ENCODE measurements at places on chromosomes 11 and 22.

DNA sequence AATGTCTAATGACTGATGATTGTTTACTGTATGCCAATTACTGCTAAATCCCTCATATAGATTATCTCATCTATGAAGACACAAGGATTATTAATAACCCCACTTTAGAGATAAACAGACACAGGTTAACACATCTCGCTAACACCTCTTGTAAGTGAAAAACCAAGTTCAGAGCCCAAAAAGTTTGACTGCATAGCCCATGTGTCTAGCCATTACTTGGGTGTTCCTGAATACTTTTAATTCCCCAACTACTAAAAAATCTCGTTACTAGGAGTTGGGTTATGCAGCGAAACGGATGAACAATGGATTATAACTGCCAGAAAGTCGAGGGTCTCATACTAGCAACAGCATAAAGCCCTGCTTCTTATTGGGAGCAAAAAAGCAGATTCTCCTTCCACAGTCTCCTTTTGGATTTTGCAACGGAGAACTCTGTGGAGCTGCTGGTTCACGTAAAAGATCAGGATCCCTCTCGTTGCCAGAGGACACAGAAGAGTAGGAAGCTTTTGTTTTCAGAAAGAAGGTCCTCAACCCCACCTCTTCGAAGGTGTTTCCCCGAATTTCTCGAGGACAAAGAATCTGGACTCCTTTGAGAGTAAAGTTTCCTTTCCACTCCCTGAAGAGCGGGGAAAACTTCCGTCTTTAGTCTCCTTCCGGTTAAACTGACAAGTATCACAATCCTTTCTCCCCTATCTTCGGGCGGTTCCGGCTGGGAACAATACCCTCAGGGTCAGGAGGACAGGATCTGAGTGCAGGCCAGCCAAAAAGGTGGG lies 979 bp downstream of the ZBED5 start:
- DNase-seq: peak; percentile 17

DNA sequence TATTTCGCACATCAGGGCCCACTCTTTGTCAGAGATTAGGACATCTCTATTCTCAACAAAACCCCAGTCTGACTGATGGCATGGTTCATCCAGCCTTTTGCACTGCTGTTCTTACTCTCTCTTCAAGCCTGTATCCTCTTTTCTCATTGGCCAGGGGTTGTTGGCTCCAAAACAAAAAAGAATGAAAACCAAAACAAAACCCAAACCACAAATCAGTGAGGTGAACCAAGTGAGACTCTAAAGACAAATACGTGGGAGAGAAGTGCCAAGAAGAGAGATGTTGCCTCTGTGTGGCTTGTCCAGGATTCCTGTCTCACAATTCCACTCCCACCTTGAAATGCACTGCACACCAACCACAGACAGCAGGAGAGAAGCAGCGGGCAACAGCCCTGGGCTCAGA lies 278.9 kb upstream of the NARS2 start:
- DNase-seq: no peak

- no peak for DNase-seq
Measured at GRCh38 chr11:15801616-15802015, 554.7 kb downstream of the SOX6 start.

- no peak for DNase-seq
Measured at GRCh38 chr11:69075421-69076128, 26.8 kb downstream of the TPCN2 start.

DNA sequence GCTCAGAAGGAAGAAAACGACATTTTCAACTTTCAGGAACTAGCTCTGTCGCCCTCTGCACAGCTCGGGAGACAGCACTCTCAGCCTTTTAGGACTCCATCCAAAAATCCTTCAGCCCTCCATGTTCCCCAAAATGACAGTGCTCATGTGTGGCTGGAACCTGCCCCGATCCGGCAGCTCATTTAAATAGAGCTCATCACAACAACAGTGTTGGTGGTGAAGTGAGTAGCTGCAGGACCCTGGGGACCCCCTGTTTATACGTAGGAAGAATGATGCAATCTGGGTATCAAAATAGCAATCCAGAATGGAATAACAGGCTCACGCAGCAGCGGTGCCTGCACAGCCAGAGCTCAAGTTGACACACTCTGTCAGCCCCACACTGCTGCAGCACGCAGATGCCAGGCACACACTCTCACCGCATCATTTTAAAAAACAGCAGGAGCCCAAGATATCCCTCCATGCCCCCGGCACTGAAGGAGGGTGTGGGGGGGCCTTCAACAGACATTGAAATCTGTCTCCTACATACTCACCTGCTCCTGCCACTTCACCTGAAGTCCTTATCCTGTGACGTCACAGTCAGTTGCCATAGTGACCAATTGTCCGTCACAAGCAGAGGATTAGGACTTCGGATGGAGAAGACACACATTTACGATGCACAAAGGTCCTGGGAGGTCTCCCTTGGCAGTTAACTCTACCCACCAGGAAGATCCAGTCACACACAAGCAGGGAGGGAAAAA lies 24.0 kb downstream of the TRIM66 start:
- DNase-seq: no peak

DNA sequence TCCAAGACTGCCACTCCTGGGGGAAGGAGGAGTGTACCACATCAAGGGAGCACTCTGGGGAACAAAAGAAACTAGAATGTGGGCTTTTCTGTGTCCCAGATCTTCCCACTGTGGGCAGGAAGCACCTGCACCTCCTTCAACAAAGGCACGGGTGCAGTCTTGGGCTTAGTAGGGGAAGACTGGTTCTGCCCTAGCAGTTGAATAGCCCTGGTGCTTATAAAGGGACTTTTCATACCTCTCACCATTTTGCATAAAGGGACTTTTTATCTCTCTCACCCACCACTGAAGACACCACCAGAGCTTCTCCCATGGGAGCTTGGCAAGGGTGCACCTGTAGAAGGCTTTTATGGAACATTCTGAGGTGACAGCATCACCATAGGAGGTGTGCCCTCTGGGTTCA lies 65.8 kb upstream of the MS4A8 start:
- DNase-seq: no peak

DNA sequence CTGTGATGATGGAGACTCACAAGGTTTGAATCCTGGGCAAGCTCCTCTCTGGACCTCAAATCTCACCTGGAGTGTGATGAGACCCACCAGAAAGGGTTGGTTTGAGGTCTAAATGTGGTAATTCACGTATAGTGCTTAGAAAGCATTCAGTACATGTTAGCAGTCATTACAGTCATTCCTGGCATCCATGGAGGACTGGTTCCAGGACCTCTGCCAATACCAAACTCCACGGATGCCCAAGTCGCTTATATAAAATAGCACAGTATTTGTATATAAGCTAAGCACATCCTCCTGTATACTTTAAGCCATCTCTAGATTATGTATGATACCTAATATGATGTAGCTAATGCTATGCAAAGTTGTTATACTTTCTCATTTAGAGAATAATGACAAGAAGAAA lies 67.6 kb upstream of the CYP2D6 start:
- no peak for DNase-seq

DNA sequence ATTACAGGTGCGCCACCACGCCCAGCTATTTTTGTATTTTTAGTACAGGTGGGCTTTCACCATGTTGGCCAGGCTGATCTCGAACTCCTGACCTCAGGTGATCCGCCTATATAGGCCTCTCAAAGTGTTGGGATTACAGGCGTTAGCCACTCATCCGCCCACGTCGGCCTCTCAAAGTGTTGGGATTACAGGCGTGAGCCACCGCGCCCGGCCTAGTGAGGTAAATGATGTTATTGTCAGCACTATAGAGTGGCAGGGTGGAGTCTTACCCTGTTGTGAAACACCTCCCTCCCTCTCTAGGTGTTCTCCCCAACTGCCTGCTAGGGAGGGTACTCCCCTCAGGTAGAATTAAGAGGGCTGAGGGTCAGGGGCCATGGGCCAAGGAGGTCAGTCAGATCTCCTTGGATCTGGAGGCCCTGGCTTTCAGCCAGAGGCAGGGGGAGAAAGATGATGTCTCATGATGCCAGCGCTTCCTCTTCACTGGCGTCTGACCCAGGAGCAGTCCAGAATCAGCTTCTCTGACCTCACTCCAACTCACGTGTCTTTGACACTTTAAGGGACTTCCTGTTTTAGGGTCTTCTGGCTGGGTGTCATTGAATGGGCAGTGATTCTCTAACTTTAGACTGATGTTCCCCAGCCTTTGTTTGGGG lies 2.0 kb downstream of the GGA1 start:
- no peak for DNase-seq

DNA sequence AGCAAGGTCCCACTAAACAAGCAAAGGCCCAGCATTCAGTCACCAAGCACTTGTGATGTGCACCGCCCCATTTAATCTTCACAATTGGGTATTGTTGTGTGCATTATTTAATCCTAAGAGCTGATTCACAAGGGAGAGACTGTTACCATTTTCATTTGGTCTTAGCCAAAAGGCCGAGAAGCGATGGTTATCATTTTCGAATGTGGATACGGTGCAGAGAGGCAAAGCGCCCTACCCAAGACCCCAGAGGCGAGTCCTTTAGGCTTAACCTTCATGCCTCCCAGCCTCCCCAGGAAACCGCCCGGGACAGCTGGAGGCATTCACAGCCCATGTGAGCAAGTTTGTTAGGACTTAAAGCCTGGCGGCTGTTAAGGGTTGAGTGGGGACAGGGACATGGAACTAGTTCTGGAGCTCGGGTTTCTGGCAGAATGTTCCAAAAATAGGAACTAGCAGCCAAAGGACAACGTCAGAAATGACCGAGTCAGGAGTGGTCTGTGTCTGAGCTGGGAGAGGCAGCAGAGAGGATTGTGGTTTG lies 13.0 kb upstream of the UPK3A start:
- no peak for DNase-seq

DNA sequence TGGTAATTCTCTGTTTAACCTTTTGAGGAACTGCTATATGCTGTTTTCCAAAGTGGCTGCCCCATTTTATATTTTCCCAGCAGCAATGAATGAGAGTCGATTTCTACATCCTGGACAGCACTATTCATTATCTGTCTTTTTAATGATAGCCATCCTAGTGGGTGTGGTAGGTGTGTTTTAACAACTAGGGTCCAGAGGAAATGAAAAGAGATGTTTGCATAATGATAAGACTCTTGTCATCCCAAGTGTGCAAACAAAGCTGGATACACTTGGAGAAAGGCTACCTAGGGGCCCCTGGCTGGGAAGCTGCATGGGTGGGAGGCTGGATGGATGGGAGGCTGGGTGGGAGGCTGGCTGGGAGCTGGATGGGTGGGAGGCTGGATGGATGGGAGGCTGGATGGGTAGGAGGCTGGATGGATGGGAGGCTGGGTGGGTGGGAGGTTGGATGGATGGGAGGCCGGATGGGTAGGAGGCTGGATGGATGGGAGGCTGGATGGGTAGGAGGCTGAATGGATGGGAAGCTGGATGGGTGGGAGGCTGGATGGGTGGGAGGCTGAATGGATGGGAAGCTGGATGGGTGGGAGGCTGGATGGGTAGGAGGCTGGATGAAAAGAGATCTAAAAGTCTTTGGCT lies 158.0 kb downstream of the DSCAML1 start:
- DNase-seq: no peak

DNA sequence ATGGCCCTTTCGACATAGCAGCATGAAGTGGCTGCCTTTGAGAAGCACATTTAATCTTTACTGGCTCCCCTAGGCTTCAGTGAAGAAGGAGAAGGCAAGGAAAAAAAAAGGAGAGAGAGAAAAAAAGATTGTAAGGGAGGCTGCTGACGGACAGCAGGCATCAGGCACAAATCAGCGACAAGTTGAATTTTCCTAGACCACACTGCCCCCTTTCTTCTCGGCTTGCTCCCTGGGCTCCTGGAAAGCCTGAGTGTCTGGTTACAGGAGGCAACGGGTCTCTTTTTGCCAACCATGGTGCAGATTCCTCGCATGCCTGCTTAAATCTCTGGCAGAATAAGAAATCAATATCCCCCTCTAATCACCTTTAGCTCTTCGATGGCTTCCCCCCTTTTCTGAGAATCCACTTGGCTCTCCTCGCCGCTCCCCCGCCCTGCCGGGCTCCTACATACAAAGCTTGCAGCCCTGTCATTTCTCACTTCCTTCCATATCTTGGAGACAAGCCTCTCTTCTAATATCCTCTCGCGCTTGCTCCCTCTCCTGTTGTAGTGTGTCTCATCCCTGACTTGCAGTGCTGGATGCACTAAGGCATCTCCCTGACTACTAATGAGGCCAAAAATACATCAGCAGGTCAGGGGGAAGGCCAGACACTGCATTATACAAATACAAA lies 14.3 kb downstream of the BLID start:
- DNase-seq: no peak

DNA sequence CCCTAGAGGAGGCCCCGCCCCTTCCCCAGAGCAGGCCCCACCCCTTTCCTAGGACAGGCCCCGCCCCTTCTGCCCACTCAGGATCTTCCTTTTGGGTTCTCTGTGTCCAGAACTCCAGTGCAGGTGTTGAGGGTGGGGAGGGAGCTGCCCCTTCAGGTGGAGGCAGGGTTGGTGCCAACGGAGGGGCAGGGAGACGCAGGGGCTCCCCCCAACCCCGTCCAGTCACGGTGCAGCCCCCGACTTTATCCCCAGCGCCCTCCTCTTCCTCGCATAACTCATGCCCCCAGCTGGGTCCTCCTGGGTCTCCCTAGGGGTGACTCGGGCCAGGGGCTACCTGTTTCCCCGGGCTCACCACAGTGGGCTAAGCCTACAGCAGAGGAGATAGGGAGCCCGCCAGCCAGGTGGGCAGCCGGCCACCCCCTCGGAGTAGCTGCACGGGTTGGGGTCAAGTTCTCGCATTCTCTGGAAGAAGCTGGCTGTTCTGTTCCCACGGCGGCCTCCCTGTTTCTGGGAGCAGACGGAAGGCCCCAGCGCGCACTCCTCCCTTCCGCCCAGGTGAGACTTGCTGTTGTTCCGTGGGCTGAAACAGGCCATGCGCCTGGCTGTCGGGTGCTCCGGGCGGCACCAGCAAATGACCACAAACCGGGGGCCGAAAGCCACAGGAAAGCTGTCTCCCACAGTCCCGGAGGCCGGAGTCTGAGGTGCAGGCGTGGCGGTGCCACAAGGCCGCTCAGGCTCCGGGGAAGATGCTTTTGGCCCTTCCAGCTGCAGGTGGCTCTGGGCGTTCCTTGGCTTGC lies 38.9 kb downstream of the MUC2 start:
- no peak for DNase-seq

- DNase-seq: no peak
Measured at GRCh38 chr22:48416396-48417224, 1411.1 kb downstream of the BRD1 start.

GRCh38 chr22:31133911-31134310 lies 6.4 kb downstream of the PLA2G3 start:
- DNase-seq: no peak

GRCh38 chr11:35318977-35319925 lies 100.1 kb downstream of the SLC1A2 start:
- DNase-seq: no peak

DNA sequence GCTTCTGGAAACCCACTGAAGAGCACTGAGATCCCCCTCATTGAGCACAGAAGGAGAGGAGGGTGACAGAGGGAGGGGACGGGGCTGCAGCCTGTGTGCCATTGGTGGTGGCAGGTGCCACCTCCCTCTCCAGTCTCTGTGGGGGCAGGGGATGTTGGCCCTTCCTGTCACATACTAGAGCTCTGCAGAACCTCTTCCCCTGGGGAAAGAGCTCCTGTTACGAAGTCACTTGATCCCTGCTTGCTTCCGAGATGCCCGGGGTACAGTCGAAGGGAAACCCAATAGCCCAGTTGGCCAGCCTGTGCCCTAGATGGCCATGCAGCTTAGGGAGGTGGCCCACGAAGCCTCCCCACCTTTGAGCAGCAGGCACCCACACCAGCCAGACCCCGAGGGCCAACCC lies 29.4 kb downstream of the DAGLA start:
- DNase-seq: no peak

Data from activated T-cell treated with anti-CD3 and anti-CD28 coated beads for 24 hours (primary cell).